Astrocyte of the cerebellum (primary cell): ENCODE measurements at places on chromosomes 5 and 9.
A peak's percentile ranks its signal among the peaks of the same experiment; 100 is the strongest.

DNA sequence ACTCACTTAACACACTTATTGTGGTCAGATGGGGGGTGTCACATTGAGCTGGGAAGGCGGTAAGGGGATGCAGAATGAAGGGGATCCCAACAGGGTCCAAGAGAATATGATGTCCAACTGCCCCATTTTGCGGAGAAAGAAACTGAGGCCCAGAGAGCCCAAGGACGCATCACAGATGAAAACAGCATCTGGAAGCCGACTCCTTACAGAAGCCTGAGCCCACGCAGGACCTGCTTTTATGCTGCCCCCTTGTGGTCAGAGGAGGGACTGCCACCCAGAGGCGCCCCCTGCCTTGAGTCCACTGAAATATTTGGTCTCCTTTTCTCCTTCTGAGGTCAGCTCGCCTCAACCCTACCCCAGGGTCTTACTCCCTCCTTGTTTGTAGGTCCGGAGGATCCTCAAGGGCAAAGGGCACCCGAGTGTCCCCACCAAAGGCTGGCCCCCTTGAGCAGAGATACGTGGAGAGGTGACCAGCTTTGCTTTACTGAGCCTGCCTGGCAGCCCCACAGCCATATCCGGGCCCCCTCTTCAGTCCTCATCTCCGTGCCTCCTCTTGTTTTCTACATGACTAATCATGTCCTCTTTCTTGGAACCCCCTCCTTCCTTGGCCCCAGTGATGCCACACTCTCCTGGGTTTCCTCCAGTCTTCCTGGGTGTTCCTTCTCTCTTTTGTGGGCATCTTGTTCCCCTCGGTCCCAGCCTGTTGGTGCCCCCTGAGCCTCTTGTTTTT lies 30.0 kb upstream of the TTLL11 start:
- DNase-seq, result peak; percentile 43

- peak; percentile 83 for DNase-seq
Observed at GRCh38 chr5:150640311-150641005, at the start of gene SYNPO. Gene SYNPO (plus strand): TSS chr5:150640660. CDS start chr5:150648276, 7,616 bp downstream.

- DNase-seq, result no peak
Observed at GRCh38 chr5:65191554-65192135, 290.1 kb downstream of the ADAMTS6 start.

GRCh38 chr5:73312146-73312871 lies 136.3 kb downstream of the FOXD1 start:
- peak; percentile 97 for DNase-seq

DNA sequence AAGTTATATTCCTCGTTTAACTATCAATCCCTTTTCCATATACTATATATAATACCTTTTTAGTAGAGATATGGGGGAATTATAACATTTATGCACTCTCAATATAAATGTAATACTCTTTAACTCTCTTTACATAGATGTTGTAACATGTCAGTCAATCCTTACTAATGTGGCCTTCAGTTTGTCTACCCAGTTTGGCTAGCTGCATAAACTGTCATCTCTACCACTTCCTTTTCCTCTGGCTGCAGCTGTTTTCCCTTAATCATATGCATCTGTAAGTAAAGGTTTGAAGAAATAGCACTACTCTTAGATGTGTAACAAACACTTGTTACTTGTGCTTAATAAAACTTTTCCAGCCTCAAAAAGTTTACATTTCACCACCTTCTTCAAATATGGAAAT lies 13.4 kb downstream of the ABHD17B start:
- no peak for DNase-seq

DNA sequence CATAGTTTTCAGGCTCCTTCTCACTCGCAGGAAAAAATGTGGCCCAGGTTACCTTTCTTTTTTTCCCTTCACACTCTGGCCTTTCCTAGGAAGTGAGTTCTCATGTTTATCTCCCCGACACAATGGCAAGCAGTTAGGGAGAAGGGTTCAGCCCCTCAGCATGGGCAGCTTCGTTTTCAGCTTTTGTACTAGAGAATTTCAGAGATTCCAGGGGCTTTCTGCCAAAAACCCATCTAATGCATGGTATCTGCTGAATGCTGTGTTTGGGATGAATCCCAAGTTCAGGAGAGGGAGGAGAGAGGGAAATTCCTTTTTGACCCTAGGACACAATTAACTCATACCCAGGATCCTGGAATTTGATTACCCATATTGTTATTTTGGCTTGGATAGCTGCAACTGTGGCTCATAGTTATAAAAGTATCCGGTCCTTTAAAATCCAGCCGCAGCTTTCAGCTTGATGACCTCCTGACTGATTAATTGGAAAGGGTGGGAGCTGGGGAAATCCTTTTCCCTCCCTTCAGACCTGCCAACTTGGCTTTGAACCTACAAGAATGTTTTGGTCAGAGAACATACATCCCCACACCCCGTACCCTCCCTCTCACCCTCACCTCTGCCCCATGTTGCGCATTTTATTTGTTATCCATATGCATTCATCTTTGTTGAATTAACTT lies 78.4 kb downstream of the TMEM252 start:
- peak; percentile 19 for DNase-seq

DNA sequence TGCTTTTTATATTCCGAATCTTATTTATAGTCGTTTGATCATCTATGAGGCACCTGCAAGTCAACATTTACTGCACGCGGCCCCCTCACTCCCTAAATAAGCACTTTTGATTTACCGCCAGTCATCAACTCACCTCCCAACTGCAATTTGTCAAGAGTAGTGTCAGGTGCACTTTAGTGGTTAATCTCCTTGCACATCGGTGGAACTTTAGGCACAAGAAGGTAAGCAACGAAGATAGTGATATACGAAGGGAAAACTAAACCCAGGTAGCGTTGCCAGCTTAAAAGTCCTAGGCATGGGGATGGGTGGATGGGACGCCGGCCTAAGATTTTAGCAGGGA lies 513 bp upstream of the RNF180 start:
- no peak for DNase-seq

DNA sequence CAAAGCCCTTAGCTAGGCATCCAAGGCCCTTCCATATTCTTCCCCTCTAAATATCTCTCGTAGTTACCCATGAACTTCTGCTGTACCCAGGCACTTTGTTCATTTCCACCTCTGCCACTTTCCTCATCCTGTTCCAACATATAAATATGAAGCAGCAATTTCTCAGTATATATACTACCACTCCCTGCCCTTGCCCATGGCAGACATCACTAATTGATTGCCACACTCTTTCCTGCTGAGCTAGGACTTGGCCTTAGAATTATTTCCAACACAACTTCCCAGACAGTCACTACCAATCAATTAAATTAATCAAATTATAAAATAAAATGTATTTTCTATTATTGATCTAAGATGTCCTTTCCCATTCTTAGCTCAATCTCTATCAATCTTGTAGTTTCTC lies 8.5 kb downstream of the INSYN2B start:
- no peak for DNase-seq

- peak; percentile 65 for DNase-seq
Observed at GRCh38 chr9:13478160-13478559, 198.7 kb upstream of the MPDZ start.

GRCh38 chr5:171702135-171702770 lies 83.4 kb upstream of the SMIM23 start:
- DNase-seq, result no peak

- no peak for DNase-seq
Observed at GRCh38 chr5:110050640-110051345, 361.1 kb downstream of the MAN2A1 start.

DNA sequence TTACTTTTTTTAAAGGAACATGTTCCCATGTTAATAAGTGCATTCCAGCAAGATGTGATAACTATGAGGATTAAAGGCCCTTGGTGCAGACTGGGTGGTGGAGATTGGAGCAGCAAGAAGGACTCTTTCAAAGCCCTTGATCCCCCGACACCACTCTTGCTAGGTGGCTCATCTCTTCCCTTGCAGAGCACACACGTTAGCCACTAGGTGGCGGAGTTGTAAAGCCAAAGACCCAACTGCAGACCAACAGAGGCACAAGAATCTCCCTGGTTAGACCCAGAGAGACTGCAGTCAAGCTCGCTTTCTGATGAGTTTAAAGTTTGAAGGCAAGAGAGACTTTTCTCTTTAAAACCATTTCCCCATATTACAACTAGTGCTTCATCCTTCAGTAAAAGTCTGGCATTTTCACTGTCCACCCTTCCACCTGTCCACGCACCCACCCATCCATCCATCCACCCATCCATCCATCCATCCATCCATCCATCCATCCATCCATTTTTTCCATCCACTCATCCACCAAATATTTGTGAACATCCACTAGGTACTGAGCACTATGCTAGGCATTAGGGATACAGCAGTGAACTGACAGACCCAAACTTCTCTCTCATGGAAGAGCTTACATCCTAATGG lies 226.9 kb downstream of the MSX2 start:
- peak; percentile 81 for DNase-seq

GRCh38 chr5:74786851-74787250 lies 19.8 kb downstream of the NSA2 start:
- DNase-seq, result no peak

GRCh38 chr5:62312674-62313073 lies 6.7 kb downstream of the KIF2A start:
- DNase-seq, result no peak

DNA sequence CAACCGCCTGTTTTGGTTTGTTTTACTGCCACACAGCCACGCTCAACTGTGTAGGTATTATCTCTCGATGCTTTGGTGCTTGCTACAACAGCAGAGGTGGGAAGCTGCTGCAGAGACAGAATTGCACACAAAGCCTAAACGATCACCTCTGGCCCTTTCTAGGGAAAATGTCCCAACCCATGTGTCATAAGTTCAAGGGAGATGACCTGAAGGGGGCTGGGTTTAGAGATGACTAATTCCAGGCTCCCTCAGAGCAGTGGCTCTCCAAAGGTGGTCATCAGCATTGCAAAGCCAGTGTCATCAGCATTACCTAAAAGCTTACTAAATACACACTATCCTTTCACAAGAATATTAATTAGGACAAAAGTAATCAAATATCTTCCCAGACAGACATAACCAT lies 10.9 kb downstream of the ZNF622 start:
- DNase-seq, result no peak

- DNase-seq, result no peak
Observed at GRCh38 chr5:29193972-29194371, 1999.5 kb upstream of the CDH6 start.

DNA sequence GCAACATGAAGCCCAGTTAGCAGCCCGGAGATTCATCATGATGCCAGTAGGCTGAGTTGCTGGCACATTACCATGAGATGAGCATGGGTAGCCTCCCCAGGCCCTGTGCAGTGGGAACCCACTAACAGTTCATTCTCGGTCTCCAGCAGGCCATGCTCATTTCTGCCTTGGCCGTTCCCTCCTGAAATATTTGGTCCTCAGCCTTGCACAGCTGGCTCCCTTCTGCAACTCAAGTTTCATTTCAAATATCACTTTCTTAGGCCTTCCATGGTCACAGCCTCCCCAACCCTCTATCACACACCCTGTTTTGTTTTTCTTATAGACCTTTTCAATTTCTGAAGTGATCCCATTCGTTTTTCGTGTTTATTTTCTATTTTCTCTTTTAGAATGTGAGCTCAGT lies 125.4 kb upstream of the VLDLR start:
- DNase-seq, result no peak

DNA sequence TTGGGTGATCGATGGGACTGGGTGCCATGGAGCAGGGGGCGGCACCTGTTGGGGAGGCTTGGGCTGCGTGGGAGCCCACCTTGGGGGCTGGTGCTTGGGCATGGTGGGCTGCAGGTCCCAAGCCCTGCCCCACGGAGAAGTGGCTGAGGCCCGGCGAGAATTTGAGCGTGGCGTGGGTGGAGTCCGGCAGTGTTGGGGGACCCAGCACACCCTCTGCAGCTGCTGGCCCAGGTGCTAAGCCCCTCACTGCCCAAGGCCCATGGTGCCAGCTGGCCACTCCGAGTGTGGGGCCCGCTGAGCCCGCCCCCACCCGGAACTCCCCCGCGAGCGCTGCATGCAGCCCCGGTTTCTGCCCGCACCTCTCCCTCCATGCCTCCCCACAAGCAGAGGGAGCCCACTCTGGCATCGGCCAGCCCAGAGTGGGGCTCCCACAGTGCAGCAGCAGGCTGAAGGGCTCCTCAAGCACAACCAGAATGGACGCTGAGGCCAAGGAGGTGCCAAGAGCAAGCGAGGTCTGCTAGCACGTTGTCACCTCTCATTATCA lies 1178.6 kb upstream of the CDH10 start:
- no peak for DNase-seq

GRCh38 chr9:101566904-101567724 lies 27.7 kb downstream of the PPP3R2 start:
- DNase-seq, result peak; percentile 19

DNA sequence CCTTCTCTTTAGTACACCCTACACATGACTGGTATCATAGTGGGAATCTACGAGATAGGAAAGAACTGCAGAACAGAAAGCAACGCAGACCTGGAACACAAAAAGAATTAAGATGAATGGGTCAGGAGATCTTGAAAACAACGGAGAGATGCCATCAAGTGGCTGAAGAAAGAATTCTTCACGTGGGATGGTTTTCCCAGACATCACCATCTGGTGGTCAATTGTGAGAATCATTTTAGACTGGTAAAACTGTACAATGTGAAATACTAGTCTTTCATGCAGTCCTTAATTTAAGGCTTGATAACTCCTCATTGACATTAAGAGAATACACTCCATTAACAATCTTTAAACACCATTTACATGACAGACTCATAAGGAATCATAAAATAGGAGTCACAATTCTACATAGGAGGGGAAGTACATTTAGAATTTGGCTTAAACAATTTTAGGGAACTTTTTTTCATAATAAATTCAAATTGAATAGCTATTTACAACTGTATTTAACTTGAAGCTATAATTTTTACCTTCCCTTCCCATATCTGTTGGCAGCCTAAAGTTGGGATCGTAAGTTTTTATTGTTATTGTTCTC lies 128.4 kb upstream of the TRPM3 start:
- peak; percentile 63 for DNase-seq

- DNase-seq, result no peak
Observed at GRCh38 chr5:170628691-170629565, 125.1 kb downstream of the KCNIP1 start.

GRCh38 chr5:72428669-72429068 lies 78.5 kb downstream of the ZNF366 start:
- DNase-seq, result no peak

DNA sequence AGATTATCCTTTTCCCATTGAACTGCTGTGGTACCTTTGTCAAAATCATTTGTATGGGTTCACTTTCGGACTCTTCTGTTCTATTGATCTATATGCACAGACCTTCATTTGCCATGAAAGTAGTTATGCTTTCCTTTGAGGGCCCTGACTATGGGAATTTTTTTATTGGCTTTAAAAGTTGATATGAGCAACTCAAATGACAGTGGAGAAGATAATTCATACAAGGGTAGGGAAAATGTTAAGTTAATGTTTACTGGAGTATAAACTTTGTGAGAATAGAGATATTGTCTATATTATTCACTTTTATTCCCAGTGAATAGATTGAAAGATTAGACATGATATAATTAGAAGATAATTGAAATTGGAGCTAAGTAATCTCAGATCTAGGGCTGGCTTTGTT lies 94.8 kb downstream of the ATP10B start:
- no peak for DNase-seq
